MG63 (cell line): ENCODE measurements at places on chromosomes 12 and 14. TPM values are rescaled to one million over a fixed set of nuclear protein-coding genes. Genes with fewer than 3 reads are reported as not detected.
A peak's percentile ranks its signal among the peaks of the same experiment; 100 is the strongest.

DNA sequence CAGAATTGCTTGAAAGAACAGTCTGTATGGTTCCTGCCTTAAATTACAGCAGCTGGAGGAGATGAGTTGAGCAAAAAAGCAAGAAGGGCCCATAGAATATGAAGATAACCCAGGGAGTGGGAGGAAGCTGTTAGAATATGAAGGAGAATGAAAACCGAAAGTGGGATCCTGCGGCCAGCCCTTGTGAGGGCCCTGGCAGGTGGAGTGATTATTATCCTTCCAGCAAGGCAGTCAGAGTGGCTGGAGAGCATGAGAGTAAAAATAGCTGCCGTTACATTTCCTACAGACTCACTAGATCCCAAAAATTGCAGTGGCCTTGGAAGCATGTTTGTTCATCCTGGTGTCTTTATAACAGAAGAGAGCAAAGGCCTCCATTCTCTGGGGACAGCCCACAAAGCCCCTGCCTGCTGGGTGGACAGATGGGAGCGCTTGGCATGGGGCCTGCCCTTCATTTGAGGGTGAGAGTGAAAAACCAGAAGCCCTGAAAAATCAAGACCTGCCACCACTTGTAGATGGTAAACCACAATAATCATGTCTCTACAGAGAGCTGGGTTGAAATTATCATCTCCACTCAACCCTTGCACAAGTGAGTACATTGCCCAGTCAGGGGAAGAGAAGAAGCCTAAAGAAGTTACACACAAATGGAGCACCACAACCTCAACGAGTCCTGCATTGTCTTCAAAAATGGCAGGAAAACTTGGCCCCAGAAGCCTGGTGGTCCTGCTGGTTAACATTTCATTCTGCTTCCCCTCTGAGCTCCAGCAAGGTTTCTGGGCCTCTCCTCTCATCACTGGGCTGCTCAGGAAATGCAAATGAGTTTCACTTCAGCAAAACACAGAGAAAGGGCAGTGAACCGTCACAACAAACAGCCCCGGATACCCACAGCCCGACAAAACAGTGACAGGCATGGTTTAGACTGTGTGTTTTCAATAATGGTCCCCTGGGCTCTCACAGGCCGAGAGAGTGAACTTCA, 20.5 kb downstream of the ZDHHC22 start:
- no peak for DNase-seq

TMEM117 gene
- 4.3 and 12.0 TPM in 2 replicates for total RNA-seq

- no peak for DNase-seq
Observed at GRCh38 chr12:68981516-68981915, 48.5 kb upstream of the CPM start.

DNA sequence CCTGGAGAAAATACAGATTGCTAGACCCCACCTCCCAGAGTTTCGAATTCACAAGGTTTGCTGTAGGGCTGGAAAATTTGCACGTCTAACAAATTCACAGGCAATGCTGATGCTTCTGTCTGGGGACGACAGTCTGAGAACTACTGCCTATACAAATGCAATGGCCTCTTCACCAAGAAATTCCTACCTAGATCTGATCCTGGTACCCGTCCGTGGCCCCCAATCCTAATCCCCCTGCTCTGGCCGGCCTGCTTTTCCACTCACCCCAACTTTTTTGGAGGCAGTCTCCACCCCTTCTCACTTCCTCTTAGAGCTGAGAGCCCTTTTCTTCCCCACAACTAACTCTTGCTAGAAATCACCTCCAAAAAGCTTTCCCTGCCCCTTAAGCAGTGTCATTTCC, 3.1 kb upstream of the SSH1 start:
- DNase-seq: no peak

PLA2G1B gene
- not detected in 2 replicates for total RNA-seq

SIX4 gene
- 2.0 and 3.1 TPM in 2 replicates for total RNA-seq

DNA sequence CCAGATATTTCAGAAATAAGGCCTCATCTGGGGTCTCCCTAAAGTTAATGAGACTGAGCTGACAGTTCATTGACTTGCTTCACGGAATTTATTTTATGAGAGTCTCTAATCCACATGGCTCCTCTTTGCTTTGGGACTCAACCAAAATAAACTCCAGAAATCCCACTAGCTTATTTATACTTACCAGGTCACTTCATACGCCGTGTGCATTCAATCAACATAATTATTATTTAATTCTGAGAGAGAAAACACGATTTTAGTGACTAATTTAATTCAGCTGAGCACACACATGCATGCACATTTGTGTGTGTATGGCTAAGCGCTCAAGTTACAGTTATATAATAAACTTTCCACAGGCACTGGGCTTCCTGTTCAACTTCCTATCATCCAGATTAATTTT, 333.4 kb upstream of the CCDC196 start:
- no peak for DNase-seq

DNA sequence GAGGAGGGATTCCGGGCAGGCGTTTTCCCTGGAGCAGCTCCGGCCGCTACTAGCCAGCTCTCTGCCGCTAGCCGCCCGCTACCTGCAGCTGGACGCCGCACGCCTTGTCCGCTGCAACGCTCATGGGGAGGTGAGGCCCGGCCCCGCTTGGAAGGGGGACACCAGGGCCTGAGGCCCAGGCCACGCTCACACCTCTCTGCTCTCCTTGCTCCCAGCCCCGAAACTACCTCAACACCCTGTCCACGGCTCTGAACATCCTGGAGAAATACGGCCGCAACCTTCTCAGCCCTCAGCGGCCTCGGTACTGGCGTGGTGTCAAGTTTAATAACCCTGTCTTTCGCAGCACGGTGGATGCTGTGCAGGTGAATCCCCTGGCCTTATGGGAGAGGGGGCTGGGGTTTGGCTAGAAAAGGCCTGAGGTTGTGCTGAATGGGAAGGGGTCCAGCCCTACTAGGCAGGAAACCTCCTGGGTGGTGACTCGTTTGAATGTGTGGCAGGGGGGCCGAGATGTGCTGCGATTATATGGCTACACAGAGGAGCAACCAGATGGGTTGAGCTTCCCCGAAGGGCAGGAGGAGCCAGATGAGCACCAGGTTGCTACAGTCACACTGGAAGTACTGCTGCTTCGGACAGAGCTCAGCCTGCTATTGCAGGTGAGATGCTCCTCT, 597 bp downstream of the RNF31 start:
- no peak for DNase-seq

DNA sequence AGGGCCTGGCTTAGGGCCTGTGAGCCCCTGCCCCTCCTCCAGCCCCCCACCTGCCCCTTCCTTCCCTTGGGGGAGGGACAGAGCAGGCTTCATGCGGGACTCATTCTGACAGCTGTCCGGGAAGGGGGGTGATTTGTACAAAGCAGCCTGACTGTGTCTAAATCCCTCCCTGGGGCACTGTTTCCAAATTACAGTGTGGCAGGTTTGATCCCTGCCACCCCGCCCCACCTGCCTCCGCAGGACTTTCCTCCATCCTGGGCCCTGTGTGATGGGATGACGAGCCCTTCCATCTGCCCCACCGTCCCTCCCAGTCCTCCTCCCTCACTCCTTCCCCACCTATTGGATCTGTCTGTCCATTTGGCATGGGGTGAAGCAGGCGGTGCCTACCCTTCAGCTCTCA, 363.9 kb downstream of the BCL11B start:
- DNase-seq: no peak

DNA sequence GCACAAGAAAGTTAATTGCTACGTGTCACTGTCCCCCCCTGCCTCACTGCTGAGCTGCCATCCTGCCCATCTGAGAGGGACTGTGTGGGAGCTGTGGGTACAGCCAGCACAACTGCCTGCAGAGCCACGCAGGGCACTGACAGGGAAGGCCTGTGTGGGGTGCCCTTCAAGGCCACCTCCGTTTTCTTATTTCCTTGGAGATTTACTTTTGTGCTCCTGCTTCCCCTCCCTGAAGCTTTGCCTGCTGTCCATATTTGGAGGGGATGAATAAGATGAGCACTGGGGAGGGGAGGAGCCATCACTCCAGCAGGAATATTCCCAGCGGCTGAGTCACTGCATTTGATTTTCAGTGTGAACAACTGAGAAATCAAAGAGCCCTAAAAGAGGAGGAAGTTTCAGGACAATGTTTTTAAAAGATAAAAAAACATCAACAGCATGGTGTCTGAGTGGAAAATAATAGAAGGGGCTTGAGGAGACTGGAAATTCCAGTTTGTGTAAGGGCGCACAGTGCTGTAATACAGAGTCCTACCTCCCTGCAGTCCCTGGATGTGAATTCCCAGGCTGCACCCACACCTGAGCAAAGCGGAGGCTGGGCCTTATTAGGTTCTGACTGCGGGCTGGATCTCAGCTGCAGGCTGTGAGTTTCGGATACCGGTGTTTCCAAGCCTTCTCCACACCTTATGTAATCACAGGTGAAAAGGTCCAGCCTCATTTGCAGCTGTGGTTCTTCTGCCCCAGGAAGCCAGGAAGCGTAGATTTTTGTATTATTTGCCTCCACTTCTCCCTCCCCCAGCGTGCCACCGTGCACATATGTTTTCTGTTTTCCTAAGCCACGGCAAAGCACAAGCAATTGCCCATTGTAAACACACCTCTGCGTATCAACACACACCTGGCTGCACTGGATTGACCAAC, 192.6 kb upstream of the BCL2L14 start:
- peak; percentile 53 for DNase-seq

DNA sequence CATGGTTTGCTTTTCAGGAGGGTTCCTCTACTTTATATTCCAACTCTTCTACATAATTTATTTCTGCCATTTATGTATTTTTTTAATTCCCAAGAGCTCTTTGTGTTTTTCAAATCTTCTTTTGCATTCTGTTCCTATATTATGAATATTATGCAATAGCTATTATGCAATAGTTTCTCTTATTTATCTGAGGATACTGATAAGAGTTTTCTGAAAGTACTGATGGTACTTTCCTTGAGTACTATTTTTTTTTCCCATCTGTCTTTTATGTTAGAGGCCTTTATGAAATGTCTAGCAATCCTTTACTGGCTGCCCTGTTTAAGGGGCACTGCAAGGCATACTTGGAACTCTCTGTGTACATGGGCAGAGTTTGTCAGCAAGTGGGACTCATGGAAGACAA, 93.4 kb downstream of the SLC41A2 start:
- DNase-seq: no peak

DNA sequence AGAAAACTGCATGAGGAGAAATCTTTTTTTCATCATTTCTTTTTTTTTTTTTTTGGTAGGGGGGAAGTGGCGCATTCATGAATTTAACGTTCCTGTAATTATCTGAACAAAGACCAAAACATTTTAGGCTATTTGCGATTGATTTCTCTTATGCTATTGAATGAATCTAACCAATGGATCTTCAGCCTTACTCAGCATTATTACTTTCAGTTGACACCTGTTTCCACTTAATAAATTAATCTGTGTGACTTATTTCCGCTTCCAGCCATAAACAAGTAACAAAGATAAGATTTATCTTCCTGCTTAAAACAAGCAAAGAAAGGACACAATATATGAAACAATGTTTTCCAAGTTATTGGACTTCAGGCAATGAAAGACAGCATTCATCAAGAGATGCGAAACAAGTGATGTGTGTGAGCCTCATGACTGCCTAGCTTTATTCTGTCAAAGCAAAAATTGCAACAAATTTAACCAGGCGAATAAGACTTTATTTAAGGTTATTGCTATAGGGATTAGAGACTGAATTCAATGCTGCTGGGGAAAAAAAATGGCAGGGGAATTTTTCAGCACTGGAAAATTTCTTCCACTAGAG, 1026.9 kb downstream of the LRFN5 start:
- DNase-seq: no peak

GRCh38 chr12:98162906-98163678, 352.3 kb upstream of the TMPO start:
- no peak for DNase-seq

FIGNL2 gene
- 0.10 and 0.67 TPM in 2 replicates for total RNA-seq

- no peak for DNase-seq
Observed at GRCh38 chr12:70117670-70118069, 125.6 kb upstream of the CNOT2 start.

DNA sequence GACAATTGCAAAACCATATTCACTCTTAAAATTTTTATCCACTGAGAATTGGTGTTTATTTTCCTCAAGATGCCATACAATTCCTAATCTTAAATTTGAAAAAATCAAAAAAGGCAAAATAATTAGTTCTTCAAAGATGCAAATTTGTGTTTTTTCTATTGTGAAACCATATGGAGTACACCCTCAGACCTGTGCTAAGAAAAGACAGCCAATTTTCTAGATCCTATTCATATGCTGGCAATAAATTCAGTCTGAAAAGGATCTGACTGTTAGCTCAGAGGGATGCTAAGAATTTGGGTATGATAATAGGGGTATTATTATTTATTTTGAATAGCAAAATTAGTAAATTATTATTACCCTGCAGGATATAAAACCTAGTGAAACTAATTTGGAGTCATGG, 476.9 kb upstream of the SYT1 start:
- no peak for DNase-seq

DNA sequence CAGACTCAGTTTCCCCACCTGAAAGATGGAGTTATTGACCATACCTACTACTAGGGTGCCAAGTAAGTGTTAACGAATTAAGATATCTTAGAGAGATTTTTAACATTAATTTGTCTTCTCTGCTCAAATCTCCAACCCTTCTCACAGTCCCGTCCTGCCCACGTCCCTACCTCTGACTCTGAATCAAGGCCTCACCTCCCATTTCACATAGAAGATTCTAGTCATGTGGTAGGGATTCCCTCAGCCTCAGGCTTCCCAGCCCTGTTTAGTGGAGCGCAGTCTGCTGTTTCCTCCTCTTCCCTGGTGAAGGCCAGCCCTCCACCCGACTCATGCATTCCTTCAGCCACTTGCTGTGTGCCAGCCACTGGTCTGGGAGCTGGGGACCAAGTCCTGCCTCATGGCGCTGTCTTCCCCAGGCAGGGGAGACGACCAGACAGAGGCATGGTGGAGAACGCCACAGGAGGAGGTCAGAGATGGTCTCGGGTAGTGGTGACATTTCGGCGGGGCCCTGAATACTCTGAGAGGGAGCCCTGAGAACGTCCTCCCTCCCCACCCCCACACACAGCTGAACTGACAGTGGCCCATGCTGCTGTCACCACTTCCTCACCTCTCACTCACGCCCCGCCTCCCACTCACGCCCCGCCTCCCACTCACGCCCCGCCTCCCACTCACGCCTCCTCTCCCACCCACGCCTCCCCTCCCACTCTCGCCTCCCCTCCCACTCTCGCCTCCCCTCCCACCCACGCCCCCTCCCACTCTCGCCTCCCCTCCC, 38.8 kb downstream of the TMEM63C start:
- DNase-seq: no peak

GRCh38 chr14:94665544-94665943, 53.4 kb downstream of the SERPINA3 start:
- no peak for DNase-seq

GRCh38 chr12:27396216-27396815, 50.2 kb upstream of the SMCO2 start:
- no peak for DNase-seq

GRCh38 chr12:70646850-70647249, 9.6 kb upstream of the PTPRB start:
- no peak for DNase-seq

GRCh38 chr12:93981411-93981810, 167.0 kb upstream of the PLXNC1 start:
- no peak for DNase-seq

DNA sequence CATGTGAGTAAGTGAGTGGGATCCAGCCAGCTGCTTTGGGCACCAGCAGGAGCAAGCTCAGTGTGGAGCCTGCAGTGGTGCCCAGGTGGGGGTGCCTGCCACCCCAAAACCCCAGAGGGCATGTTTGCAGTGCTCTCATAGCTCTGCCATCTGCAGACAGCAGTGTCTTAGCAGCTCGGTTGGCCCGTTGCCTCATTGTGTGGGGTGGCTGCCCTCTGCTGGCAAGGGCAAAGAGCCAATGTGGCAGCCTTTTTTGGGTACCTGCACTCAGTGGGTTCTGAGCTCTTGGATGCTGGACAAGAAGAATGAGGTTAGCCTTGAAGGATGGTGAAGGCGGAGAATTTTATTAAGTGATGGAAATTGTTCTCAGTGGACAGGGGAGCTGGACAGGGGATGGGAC, 52.3 kb downstream of the NEUROD4 start:
- peak; percentile 39 for DNase-seq
